ENCODE measurements at places on chromosomes 7 and 10. TPM values are rescaled to one million over a fixed set of nuclear protein-coding genes. Genes with fewer than 3 reads are reported as not detected.

Gene NUTM2E
- not detected for total RNA-seq

Gene CLRN3
- total RNA-seq = not detected

Gene MYH16
- not detected for total RNA-seq

Gene CALML5
- not detected for total RNA-seq

Gene RPEL1
- not detected for total RNA-seq

Gene HMX2
- total RNA-seq = 6.0 TPM

GRCh38 chr7:1409555-1409954 is 49.7 kb downstream of the MICALL2 start:
- DNase-seq = no peak

DNA sequence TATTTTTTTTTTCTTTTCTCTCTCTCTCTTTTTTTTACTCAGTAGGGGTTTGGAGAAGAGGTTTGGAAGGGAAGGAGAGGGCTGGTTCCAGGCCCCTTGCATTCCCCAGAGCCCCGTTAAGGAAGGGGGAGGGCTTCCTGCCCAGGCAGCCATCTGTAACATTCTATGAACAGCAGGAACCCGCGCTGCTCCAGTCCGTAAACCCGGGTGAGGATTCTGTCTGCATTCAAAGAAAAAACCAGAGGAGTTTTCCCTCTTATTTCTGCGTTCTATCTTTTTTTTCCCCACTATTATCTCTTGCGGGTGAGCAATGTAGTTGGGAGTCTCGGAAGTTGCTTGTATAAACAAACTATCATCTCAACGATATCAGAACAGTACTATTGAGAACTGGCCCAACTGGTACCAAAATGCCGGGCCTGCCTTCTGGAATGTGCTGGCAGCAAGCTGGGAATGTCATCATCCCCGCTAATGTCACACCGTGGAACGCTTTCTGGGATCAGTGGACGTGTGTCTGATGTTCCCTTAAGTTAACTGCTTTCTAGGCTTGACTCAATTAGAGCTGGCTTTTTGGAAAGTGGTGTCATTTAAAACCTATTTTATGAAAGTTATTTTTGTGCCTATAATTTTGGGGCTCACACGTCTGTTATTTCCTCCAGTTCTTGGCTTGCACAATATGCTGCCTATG is 153.1 kb upstream of the MEOX2 start:
- DNase-seq = peak; percentile 33

- DNase-seq = no peak
Measured at GRCh38 chr10:52993109-52993508, 220.5 kb upstream of the MBL2 start.

DNA sequence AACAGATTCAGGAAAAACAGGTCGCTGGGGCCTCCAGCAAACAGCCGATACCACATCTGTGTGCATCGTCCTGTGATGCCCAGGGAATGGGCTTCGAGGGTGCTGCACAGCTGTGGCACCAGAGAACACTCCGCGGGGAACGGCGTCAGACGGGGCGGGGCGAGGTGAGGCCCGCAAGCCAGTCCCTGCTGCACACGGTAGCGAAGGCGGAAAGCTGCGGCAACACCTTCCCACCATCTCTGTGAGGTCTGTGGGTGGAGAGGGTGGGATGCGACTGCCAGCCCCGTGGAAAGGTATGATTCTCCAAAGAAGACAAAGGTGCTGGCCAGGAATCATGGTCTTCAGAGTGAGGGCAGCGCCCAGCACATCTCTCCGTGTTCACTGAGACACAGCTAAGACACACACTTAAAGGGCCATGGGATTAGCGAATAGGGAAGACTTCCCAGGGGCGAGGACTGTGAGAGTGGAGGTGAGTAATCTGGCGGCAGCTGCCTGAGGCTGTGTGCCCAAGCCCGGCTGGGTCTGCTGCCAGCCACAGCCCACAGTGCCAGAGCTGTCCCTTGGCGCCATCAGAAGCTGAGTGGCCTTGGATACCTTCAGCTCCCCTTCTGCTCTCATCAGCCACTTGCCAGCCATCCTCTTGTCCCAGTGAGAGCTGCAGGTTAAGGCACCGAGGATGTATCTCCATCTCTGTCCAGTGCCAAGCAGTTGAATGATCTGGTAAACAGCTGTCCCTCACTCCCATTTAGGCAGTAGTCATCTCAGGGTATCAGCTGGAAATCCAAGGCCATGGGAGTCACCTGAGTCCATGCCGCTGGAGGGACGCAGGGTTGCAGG is 17.6 kb downstream of the PRKAG2 start:
- DNase-seq = no peak

DNA sequence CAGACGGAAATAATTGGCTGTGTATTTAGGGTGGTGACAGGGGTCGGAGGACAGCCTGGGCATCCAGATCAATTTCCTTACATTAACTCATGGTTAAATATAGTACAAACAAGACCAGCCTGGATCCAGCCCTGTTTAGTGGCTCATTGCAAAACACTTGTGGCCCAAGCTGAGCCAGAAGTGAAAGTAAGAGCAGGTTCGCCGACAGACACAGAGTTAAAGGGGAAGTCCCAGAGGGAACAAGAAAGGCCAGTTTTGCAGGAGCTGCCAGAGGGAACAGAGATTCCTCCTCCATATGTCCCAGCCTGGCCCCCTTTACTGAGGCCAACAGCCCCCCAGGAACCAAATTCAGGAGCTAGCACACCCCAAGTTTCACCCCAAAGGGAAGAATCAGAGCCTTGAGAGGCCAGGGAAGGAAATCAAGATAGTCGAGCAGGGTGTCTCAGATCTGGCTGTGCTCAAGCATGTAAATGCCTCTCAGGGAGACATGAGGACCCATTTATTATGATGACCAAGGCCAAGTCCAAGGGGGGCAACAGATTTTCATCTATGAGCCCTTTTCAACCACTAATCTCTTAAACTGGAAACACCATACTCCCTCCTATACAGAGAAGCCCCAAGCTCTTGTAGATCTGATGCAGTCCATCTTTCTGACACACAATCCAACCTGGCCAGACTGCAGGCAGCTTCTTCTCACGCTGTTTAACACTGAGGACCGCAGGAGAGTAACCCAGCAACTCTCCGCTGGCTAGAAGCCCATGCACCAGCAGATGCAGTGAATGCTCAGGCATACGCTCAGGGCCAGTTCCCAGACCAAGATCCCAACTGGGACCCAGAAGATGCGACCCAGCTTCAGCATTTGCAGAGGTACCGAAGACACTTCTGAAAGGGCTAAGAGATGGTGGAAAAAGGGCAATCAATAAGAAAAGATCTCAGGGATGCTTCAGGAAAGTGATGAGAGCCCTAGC is 15.9 kb upstream of the ADCK2 start:
- peak; percentile 35 for DNase-seq

- no peak for DNase-seq
Measured at GRCh38 chr7:106139265-106140251, 27.4 kb upstream of the SYPL1 start.

DNA sequence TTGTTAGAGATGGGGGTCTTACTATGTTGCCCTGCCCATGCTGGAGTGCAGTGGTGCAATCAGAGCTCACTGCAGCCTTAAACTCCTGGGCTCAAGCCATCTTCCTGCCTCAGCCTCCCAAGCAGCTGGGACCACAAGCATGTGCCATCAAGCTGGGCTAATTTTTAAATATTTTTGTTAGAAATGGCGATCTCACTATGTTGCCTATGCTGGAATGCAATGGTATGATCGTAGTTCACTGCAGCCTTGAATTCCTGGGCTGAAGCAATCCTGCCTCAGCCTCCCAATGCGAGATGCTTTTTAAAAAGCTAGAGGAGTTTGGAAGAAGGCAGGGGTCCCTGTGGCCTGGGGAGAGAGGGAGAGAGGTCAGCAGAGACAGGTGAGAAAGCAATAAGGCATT is 600.1 kb upstream of the AUTS2 start:
- DNase-seq = no peak

GRCh38 chr7:66403564-66403963 is 198.4 kb downstream of the TPST1 start:
- DNase-seq = no peak

- no peak for DNase-seq
Measured at GRCh38 chr10:87842776-87843497, 20.4 kb downstream of the KLLN start.

DNA sequence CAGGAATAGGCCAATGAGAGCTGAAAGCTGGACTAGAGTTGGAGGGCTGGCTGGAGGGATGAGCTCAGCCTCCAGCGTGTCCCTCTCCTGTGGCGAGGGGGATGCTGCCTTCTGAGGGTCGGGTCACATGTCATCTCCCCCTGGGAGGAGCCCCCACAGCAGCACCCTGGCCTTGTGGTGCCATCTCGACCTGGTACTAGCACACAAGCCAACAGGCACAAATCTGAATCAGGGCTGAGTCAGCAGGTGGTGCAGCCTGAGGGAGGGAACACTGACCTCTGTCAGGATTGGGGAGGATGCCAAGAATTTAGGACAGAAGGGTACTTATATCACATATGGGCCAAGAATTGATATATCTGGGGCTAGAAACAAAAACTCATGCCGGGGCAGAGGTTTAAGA is 280.4 kb downstream of the CELF2 start:
- peak; percentile 20 for DNase-seq

- no peak for DNase-seq
Measured at GRCh38 chr7:115356139-115356746, 434.3 kb downstream of the MDFIC start.

- DNase-seq = no peak
Measured at GRCh38 chr7:48118041-48118440, 29.0 kb downstream of the UPP1 start.

GRCh38 chr10:67079126-67079525 is 153.3 kb downstream of the LRRTM3 start:
- DNase-seq = no peak

DNA sequence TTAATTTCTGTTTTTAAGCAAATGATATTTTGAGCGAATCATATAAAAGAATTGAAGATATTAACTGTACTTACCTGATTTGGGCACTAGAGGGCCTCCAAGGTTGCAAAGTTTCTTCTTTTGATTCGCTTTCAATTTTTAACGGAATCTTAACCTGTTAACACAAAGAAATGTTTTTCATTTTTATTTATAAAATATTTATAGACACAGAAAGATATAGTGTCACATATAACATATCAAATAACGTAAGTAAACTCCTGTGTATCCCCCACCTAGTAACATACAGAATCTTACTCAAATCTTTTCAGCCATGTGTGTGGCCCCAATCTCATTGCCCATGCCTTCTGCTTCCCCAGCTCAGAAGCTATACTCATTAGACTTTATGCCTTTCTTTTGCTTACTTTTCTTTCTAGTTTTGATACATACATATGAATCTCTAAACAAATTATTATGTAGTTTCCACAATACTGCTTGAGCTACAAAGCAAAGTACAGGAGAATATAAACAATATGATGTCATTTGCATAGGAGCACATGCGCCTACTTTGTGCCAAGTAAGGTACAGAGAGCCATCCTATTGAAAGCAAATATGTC is 49.5 kb upstream of the ZPBP start:
- DNase-seq = no peak

DNA sequence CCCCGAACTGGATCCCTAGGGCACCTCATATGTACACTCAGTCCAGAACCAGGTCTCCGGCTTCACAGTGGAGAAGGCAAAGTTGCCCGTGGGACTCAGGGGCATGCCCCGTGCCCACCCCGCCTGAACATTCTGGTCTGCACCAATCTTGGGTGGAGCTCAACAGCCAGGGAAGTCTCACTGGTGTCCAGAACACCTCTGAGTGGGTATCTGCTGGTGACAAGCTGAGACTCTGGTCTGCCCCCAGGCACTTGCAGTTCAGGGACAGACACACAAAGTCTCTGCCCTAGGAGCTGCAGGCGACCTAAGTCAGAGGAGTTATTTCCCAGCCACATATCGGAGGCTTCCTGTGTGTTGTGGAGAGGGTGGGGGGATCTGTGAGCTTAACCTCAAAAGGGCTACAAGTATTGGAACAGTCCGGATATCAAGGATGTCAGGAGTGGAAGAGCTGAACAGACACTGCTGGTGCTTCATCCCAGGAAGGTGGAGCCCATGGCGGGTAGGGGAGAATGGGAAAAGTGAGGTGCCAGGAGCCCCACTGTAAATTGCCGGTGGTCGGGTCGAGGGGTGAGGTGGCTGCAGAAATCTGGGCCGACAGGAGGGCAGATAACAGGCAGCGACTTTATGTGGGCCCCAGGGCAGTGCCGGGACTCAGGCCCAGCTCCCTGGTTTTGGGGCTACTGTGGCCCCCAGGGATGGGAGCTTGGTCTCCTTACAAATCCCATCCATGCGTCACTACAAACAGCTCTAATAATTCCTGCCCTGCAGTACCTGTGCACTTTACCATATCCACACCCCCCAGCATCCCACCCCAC is 8.6 kb upstream of the TLX1 start:
- no peak for DNase-seq

DNA sequence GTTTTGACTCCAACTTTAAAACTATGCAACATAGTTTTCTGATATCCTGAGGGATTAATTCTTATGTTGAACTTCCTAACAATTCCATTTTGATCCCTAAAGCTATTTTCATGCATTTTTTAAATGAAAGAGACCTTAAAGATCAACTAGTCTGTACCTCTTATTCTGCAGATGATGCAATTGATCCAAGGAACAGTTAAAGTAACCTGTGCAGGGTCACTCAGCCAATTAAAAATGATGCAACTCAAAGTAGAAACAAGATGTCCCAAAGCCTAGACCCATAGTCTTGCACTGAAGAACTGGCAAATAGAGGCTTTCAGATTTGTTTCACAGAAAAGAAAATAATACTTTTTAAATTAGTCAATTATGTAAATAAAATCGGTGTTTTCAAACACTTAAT is 86.3 kb downstream of the IMMP2L start:
- DNase-seq = no peak

- DNase-seq = no peak
Measured at GRCh38 chr10:104349623-104350126, 4.0 kb upstream of the CFAP58 start.

DNA sequence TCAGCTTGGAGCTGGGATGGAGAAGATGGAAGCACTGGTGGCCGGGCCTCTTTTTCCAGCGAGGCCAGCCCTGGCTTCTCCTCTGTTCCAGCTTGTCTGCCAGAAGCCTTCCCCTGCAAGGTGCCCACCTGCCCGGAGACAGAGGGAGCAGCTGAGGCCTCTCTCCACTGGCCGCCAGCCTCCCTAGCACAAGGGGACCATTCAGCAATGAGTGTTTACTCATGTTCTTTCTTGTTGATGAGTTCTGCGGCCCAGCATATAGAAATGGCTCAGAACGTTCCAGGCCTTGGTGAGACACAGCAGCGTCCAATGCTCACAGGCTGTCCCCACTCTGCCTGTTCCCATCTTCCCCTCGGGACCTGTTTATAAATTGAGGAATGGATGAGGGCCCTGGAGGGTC is 47.3 kb downstream of the CHST3 start:
- no peak for DNase-seq

All from MG63 (cell line).